ENCODE measurements at places on chromosomes 6 and 20. TPM values are rescaled to one million over a fixed set of nuclear protein-coding genes. Genes with fewer than 3 reads are reported as not detected.

- peaks cover 38% of the 10 kb centered on the region for H3K36me3 ChIP-seq
- no peaks in the 10 kb centered on the region for H3K4me1 ChIP-seq
- H3K4me3 ChIP-seq: no peak overlapping the region
- H3K27ac ChIP-seq: no peak overlapping the region
- no peak for DNase-seq
- no peaks in the 10 kb centered on the region for H3K27me3 ChIP-seq
Measured at GRCh38 chr6:8075704-8076103, 11.5 kb upstream of the BLOC1S5 start.

DNA sequence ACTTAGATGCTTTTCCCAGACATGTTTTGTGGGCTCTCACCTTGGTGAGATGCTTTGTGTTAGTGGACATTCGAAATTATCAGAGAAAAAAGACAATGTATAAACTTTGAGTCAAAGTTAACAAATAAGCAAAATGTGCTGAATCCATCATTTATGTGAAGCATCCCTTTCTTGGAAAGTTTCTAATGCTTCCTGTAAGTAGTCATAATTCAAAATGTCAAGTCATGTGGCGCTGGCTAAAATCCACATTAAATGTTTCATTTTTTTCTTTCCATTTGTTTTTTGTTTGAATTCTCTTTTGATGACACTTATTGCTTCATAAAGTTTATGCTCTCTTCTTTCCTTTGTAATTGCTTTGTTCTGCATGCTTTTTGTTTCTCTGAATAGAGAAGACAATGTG is 107.2 kb upstream of the CENPW start:
- no peak overlapping the region for H3K27ac ChIP-seq
- H3K36me3 ChIP-seq: no peaks in the 10 kb centered on the region
- no peaks in the 10 kb centered on the region for H3K27me3 ChIP-seq
- DNase-seq: no peak
- peaks cover 6% of the 10 kb centered on the region for H3K4me1 ChIP-seq

The PAX1 gene
- not detected for total RNA-seq

DNA sequence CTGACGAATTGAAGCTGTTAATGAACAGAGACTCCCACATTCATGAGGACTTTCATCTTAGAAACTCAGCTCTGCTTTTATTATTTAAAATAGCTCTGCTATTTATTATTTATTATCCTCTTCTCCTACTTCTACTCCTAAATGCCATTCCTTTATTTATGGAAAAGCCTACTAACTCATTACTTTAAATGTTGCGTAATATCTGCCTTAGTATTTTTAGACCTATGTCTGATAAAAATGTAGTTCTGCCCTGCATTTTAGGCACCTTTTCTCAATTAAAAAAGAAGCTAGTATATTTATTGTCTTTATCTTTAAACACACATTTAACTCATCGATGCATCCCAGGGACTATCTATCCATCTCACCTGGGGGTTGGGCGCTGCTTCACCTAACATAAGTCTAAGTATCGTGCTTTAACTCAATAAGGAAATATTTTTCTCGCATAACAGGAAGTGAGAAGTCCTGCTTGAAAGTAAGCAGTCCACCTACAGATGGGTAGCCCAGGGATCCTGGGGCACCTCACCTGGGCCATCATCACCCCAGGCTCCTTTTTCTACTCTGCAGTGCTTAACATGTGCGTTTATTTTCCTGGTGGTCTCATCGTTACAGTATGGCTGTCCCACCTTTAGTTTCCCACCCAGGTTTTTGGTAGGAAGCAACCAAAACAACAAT is 31.3 kb upstream of the FAM184A start:
- peaks cover 3% of the 10 kb centered on the region for H3K36me3 ChIP-seq
- DNase-seq: no peak

The NOX3 gene
- 0.09 TPM for total RNA-seq

DNA sequence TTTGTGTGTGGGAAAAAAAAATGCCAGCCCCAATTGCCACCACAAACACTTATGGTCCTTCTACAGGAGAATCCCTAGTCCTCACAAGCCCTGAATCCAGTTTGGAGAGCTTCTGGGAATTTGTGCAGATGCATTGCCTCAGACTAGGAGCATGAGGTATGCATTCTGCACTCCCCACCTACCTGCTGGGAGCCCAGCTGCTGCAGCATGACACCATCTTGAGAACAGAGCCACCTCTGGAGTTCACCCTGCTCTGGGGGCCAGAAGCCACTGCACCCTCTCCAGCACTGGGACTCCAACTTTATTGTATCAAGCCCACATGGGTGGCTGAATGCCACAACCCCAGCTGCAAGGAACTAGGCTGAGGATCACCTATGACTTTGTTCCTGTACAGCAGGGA is 568.5 kb upstream of the ID4 start:
- peaks cover 19% of the 10 kb centered on the region for H3K27me3 ChIP-seq
- H3K36me3 ChIP-seq: no peaks in the 10 kb centered on the region
- DNase-seq: no peak
- no peaks in the 10 kb centered on the region for H3K4me1 ChIP-seq
- no peak overlapping the region for H3K27ac ChIP-seq
- H3K4me3 ChIP-seq: no peak overlapping the region

- peaks cover 64% of the 10 kb centered on the region for H3K27me3 ChIP-seq
- no peak for DNase-seq
- H3K4me1 ChIP-seq: peaks cover 18% of the 10 kb centered on the region
Measured at GRCh38 chr20:58747211-58747610, 54.6 kb downstream of the NPEPL1 start.
